ENCODE measurements at places on chromosomes 6 and 20.

DNA sequence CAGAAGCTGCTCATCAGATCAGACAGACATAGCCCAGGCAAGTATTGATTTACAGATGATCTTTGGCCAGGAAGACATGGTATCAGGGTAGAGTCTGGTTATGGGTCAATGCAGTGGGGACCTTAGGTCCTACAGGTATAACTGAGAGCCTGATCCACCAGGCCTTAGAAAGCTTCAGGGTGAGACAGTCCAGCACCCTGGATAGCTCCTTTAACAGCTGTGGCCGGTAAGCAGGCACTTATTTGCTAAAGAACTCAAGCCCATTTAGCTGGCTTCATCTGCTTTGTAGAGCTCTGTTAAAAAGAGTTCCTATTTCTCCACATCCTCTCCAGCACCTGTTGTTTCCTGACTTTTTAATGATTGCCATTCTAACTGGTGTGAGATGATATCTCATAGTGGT is 39.6 kb downstream of the ESR1 start:
- no peak for DNase-seq

- no peak for DNase-seq
Measured at GRCh38 chr6:4441981-4442434, 306.6 kb upstream of the ECI2 start.

DNA sequence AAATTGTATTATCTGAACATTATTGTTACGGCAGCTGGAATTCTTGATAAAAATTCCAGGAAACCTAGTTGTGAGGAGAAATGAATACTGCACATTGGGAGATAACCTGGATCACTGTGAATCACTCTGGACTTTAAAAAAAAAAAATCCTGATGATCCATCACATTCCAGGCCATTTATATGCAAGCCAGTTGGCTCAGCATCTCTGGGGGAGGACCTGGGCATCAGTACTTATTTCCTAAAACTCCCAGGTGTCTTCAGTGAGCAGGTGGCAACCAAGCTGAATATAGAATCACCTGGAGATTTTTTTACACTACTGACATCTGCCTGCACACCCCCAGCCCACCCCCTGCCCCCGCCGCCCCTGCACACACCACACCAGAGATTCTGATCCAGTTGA is 39.1 kb upstream of the SIRT5 start:
- no peak for DNase-seq

DNA sequence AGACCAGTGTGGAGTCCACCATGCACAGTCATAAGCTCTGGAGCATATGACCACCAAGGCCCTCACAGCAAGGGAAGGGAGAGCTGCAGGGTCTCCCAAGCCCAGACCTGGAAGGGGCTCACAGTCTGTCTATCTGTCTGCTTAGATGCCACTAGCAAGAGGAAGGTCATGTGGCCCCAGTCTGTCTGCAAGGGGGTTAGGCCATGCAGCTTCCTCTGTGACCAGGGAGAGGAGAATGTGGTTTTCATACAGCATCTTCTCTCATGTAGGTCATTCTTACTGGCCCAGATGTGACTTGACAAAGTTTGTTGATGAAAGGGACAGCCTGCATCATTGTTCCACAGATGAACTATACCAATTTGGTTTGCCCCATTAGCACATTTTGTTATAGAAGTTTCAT is 260.8 kb downstream of the FARS2 start:
- DNase-seq, result no peak

DNA sequence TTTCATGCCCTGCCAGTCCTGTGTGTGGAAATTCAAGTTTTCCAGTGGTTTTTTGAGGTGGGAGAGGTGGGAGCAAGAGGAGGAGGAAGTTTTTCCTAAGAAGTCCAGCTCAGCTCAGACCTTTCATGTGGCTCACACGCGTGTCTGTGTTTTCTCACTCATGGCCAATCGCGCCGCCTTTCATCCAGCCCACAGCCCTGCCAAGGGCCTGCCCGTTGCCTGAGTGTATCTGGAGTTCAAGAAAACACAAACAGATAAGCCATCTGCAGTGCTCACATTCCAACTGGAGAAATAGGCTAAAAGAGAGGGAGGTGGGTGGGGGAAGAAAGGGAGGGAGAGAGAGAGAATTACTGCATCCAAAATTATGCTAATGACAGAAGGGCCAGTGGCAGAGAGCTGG is 12.6 kb upstream of the MPC1 start:
- no peak for DNase-seq

GRCh38 chr20:20188647-20189046 is 136.3 kb downstream of the CFAP61 start:
- DNase-seq, result no peak

GRCh38 chr6:46407246-46407645 is 84.0 kb downstream of the RCAN2 start:
- DNase-seq, result no peak

GRCh38 chr6:5937169-5937909 is 69.4 kb downstream of the NRN1 start:
- no peak for DNase-seq

DNA sequence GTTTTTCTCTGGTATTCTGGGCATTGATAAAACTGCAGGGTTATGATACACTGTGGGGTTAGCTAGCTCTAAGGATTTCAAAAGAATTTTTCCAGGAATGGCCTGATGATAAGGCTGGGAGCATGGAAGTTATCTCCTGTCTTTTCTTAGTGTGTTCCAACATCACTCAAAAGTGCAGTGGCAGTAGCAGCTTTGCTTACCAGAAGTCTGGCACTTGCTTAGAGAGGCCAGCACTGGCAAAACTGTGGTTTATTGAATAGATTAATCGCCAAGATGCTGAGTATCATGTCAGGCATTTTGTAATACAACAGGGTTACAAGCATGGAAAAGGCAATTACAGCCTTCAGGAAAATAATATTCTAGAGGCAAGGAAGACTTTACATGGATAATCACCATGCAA is 719.5 kb upstream of the GJE1 start:
- DNase-seq, result no peak

DNA sequence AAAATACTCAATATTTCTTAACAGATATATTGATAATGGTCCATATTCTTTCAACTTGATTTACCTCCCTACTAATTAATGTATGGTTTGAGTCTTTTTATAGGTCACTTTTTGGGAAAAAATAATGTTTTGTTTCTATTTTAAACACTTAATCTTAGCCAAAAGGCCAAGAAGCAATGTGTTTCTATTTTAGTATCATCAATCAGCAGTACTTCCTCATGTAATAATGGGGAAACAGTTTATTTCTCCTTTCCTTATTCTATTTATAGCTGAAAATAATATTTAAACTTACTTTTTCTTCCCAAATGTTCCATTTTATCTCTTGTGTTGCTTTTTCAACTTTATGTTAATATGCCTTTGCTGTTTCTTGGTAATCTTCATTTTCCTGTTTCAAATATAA is 295.1 kb downstream of the ALDH8A1 start:
- no peak for DNase-seq

- no peak for DNase-seq
Measured at GRCh38 chr6:106106276-106107042, 20.3 kb downstream of the PRDM1 start.

DNA sequence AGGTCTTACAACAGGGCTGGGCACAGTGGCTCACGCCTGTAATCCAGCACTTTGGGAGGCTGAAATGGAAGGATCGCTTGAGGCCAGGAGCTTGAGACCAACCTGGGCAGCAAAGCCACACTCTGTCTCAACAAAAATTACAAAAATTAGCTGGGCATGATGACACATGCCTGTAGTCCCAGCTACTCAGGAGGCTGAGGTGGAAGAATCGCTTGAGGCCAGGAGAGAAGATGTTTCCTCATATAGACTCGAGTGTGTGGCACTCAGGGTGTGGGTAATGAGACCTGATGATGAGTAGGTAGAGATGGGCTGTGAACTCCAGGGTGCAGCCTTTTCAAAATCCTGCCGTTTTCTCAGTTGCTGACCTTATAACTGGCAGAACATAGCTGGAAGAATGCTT is 125.3 kb upstream of the FOXO3 start:
- no peak for DNase-seq

- no peak for DNase-seq
Measured at GRCh38 chr6:135895231-135895911, 43.9 kb downstream of the PDE7B start.

- DNase-seq, result no peak
Measured at GRCh38 chr6:52418606-52419005, 1.5 kb upstream of the EFHC1 start.

DNA sequence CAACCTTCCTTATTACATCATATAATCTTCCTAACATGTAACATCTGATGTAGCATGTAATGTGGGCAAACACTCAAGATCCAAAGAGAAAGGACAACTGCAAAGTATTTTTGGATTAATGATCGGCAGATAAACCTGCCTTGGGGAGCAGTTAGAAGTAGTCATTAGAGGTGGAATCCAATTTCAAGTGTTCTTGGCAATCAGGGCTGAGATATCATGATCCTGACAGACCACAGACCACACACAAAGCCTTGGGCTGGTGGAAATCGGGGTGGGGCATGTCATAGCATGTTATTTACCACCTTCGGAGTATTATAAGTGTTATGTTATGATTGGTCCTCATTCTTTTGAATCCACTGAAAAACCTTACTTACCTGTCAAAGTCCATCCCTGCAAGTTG is 16.3 kb downstream of the NCOA5 start:
- DNase-seq, result no peak

DNA sequence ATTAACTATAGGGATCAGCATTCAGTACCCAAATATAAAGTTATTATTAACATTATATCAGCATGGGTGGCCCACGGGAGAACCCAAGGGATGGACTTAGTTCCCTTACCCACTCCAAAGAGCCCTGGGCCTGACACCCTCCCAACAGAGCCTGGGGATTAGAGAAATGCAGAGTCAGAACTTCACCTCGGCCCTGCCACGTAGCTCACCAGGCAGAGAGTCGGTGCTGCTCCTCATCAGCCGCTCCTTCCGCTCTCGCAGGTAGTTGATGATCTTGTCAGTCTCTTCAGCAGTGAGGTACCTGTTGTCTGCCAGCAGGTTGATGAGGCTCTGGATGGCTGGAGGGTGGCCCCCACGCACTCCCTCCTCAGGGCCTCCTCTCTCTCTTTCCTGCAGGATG is 26.6 kb downstream of the NCOA5 start:
- DNase-seq, result no peak

DNA sequence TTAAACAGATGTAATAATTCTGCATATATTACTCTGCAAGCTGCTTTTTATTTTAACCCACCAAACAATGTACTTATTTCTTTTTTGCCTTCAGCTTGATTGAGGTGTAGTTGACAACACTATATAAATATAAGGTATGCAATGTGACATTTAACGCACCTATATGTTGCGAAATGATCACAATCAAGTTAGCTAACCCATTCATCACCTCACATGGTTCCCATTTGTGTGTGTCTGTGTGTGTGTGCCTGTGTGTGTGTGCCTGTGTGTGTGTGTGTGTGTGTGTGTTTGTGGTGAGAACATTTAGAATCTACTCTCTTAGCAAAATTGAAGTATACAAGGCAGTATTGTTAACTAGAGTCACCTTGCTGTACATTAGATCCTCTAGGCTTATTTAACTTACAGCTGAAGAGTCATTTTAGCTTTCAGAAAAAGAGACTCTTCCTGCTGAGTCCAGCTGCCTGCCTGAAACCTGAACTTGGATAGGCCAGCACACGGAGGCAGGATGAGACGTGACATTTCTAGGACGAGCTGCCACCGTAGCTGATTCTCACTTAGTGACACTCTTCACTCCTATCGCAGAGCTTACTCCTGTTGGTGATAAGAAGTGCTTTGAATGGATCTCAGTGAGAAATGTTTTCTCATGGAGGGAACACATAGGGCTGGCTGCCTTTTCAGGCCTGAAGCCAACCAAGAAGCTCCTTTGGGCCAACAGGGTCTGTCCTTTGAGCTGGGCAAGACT is 126.5 kb upstream of the RIPOR2 start:
- no peak for DNase-seq

DNA sequence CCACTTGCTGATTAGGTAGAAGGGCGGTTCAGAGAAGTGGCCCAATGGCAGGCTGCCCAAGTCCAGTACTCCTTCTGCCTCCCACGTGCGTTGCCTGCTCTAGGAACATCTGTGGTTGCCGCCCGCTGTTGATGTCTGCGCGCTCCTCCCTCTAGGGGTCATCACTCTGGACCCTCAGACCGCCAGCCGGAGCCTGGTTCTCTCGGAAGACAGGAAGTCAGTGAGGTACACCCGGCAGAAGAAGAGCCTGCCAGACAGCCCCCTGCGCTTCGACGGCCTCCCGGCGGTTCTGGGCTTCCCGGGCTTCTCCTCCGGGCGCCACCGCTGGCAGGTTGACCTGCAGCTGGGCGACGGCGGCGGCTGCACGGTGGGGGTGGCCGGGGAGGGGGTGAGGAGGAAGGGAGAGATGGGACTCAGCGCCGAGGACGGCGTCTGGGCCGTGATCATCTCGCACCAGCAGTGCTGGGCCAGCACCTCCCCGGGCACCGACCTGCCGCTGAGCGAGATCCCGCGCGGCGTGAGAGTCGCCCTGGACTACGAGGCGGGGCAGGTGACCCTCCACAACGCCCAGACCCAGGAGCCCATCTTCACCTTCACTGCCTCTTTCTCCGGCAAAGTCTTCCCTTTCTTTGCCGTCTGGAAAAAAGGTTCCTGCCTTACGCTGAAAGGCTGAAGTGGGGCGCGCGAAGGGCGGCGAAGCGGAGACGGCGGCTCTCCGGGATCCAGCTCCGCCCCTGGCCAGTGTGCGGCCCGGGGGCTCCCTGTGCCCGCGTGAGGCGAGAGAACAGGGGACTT is 8.5 kb downstream of the TRIM15 start:
- DNase-seq, result no peak

GRCh38 chr20:35005463-35005961 is 49.8 kb downstream of the MYH7B start:
- DNase-seq, result no peak

DNA sequence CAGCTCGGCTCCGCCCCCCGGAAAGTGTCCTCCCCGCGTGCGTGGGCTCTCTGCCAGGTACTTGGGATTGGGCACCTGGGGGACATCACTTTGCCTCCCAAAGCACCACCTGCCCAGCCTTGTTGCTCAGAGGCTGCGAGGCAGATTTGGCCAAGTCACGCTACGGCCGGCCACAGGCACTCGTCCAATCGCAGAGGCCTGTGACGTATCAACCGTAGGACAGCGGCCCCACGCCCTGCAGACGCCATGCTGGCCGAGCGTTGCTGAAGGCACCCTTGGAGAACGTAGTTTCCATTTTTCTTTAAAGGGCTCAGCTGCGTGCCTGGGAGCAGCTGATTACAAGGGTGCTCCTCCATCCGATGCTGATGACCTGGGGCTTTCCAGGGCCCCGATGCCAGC is 3.1 kb downstream of the NTSR1 start:
- DNase-seq, result no peak

DNA sequence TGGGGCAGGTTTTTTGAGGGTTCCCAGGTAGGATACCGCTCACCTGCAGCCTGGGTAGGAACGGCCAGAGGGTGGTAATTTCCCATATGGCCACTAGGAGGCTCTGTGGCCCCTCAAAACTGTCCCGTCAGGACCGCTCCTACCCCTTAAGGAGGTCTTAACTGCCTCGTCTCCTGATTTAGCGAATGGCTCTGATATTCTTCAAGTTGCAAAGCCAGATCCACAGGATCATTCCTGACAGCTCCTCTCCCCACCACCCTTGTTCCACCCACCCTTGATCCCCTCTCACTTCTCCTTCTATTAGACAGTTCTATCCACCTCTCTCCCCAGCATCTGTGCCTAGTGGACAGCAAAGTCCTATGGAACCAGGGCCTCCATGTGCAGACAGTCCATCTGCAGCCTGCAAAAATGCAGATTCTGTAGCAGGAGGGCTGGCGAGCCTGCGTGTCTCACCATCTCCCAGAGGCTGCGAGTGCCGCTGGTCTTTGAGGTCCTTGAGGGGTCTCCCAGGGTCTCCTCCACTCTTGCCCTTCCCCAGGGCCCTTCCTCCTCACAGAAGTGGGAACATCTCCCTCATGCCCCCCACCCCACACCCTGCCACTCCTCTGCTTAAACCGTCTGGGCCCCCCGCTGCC is 34.3 kb upstream of the ZBP1 start:
- DNase-seq, result peak; percentile 79

GRCh38 chr6:132830334-132830751 is 16.0 kb downstream of the RPS12 start:
- no peak for DNase-seq
